ENCODE measurements at places on chromosomes 2 and 18.

- DNase-seq, result peak; percentile 79
Observed at GRCh38 chr2:46540496-46541331, 61.3 kb downstream of the TMEM247 start.

- DNase-seq, result peak; percentile 49
Observed at GRCh38 chr2:241507430-241508239, 749 bp downstream of the STK25 start.

DNA sequence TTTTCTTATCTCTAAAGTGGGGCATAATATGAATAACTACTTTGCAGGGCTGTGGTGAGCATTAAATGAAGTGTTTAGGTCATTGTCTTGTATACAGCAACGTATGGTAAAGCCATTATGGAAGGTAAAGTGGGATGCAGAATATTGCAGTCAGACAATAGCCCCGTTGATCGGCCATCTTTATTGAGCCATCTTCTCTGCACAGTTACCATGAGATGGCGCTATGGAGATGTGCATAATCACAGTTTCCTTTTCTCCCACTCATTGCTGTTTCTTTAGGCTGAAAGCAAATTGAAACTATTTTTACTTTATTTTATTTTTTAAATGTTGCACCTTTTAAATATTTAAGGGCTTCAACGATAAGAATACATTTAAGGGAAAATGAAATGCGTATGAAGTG is 108.9 kb downstream of the THSD7B start:
- peak; percentile 19 for DNase-seq

DNA sequence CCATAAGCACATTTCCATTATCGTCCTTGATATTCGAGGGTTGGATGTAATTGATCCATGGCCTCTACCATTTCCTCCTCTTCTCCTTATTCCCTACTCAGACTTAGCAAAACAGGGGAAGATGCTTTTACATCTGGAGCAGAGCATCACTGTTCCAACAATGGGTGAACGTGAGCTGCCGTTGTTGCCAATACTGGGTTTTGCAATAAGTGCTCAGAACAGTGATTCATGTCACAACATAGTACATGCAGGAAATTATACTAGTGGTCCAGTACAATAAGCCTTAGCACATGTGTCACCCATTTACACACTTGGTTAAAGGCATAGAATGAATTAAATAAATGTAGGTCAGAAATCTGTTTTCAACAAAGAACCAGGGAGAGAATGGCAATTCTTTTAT is 112.4 kb downstream of the DCC start:
- DNase-seq, result no peak

DNA sequence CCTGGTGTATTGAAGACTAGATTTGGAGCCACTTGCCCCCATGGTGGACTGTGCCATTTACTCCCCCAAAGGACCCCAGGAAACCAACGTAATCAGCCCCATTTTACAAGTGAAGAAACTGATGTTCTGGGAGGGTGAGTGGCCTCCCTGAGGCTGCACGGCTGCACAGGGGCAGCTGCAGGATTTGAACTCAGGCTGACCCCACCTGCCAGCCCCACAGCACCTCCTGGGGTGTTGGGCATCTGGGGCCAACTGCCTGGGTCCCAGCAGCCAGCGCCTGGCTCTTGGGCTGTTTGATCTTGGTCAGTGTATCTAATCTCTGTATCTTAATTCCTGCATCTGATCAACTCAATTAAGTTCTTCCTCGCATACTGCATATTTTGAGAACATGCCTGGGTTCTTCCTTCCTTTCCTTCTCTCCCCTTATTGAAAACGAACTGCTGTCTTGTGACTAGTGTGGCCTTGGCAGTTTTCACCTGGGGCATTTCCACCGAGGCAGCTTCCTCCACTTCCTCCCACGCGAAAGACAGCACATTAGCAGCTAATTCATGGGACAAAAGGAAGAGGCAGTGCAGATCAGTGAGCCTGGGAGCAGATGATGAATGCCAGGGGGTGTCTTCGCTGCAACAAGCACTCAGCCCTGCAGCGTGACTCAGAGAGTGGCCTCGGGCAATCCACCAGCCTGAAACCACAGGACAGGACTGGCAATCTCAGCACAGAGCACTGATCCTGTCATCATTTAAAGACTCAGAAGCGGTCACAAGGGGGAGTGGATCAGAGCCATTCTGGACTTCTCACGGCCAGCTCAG is 184.1 kb upstream of the RAB12 start:
- no peak for DNase-seq

GRCh38 chr18:4851301-4851976 is 345.6 kb downstream of the AKAIN1 start:
- DNase-seq, result no peak

GRCh38 chr2:172436889-172437288 is 9.5 kb downstream of the ITGA6 start:
- DNase-seq, result no peak

DNA sequence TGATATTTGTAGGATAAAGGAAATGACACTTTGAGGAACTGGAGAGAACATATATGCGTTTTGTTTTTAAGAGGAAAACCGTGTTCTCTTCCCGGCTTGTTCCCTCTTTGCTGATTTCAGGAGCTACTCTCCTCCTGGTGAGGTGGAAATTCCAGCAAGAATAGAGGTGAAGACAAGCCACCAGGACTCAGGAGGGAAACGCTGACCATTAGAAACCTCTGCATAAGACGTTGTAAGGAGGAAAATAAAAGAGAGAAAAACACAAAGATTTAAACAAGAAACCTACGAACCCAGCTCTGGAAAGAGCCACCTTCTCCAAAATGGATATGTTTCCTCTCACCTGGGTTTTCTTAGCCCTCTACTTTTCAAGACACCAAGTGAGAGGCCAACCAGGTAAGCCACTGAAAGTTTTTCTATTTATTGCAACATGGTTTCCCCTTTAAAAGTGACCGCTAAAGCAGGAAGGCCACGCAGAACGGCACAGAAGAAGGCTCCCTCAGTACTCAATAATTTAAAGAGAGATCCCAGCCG is 735 bp downstream of the NRP2 start:
- no peak for DNase-seq

DNA sequence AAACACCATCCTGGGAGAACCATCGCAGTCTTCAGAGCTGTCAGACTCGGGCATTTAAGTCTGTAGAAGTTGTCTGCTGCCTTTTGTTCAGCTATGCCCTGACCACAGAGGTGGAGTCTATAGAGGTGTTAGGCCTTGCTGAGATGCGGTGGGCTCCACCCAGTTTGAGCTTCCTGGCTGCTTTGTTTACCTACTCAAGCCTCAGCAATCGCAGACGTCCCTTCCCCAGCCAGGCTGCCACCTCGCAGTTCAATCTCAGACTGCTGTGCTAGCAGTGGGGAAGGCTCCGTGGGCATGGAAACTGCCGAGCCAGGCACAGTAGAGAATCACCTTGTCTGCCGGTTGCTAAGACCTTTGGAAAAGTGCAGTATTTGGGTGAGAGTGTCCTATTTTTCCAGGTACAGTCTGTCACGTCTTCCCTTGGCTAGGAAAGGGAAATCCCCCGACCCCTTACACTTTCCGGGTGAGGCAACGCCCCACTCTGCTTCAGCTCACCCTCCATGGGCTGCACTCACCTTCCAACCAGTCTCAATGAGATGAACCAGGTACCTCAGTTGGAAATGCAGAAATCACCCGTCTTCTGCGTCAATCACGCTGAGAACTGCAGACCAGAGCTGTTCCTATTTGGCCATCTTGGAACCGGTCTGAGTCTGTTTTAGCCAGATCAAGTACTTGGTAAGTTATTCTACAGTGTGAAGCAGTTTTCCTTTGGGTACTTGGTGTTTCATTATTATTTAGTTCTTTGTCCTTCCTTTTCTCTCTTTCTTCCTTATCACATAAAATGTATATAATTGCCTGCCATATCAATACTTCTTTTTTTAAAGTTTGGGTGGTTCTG is 71.5 kb downstream of the CDC42EP3 start:
- no peak for DNase-seq

GRCh38 chr2:149315461-149315860 is 14.9 kb upstream of the LYPD6 start:
- no peak for DNase-seq

GRCh38 chr18:79754831-79755351 is 42.8 kb upstream of the KCNG2 start:
- no peak for DNase-seq

GRCh38 chr2:80168801-80169200 is 135.8 kb downstream of the LRRTM1 start:
- DNase-seq, result no peak

DNA sequence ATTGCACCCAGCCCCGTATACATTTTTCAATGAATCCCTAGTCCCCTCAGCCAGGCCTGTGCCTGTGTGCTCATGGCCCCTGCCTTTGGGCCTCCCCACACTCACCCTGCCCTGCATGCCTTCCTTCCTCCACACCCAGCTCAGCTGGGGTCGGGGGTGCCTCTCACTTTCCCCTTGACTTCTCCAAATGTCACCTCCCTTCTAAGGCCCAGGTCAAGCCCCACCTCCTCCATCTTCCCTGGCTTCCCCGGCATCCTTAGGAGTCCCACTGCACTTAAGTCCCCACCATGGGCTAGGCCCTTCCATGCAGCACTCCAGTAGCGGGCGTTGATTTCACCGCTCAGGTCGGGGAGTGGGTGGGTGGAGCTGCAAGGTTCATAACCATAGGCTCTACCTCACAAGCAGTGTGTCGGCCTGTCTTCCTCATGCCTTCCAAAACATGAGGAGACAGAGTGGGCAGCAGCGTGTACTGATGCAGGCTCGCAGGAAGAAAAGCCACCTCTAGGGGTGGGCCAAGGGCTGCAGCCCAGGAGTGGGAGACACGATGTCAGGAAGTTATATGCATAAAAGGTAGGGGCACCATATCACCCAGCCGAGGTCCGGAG is 47.7 kb downstream of the DNMT3A start:
- no peak for DNase-seq

GRCh38 chr2:201996006-201996405 is 37.6 kb upstream of the FZD7 start:
- DNase-seq, result no peak

DNA sequence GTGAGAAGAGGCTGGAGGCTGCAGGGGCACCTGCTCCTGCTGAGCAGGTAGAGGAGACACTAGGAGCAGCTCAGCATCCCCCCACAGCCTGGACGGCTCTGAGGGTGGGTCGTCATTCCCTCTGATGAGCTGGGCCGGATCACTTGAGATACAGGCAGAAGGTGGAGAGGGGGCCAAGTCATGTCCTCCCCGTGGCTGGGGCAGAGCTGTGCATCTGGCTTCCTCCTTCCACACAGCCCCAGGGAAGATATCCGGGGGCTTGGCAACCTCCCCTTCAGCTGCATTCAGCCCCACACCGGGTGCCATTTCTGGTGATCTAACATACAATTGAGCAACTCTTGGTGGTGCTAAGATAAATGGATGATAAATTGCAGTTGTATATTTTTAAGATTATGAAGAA is 236.9 kb downstream of the LDLRAD4 start:
- no peak for DNase-seq

GRCh38 chr2:222780051-222780450 is 80.8 kb upstream of the ACSL3 start:
- DNase-seq, result peak; percentile 72

DNA sequence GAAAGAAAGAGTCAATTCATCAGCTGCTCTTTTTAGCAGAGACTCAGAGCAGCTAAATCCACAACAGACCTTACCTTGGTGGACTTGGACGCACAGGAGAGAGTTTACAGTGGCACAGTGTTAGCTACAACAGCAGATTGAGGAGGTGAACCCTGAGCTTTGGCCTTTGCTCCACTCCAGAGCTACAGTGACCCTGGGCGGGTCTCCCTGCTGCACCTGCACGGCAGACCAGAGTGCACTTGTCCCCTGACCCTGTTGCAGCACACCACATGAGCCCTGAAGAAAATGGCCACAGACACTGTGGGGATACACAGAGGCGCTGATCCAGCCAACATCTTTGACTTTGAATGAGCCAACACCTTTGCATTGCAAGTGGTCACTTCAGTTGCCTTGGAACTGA is 11.0 kb downstream of the SLC19A3 start:
- DNase-seq, result no peak

DNA sequence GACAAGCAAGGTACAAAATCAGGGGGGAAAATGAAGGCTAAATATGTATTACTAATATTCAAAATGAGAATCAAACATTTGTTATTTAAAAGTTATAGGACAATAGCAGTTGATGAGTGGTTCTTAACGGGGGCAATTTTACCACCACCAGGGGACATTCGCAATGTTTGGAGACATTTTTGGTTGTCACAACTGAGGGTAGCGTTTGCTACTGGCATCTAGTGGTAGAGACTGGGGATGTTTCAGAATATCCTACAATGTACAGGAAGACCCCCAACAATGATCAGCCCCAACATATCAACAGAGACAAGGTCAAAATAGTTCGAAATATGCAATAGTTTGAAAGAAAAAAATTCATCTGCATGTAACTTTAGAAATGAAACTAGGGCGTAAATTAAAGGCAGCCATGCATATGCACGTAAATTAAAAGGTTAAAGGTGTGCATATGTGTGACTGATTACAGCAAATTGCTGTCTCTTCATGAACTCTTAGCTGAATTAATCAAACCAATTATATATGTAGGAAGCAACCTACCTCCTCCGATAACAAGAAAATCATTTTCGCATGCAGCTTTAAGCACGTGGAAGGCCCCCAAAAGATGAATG is 61.2 kb upstream of the CUL3 start:
- DNase-seq, result peak; percentile 35

- peak; percentile 70 for DNase-seq
Observed at GRCh38 chr2:173568054-173568453, 213.4 kb downstream of the CDCA7 start.

GRCh38 chr2:241011751-241012510 is 13.5 kb downstream of the SNED1 start:
- DNase-seq, result no peak

DNA sequence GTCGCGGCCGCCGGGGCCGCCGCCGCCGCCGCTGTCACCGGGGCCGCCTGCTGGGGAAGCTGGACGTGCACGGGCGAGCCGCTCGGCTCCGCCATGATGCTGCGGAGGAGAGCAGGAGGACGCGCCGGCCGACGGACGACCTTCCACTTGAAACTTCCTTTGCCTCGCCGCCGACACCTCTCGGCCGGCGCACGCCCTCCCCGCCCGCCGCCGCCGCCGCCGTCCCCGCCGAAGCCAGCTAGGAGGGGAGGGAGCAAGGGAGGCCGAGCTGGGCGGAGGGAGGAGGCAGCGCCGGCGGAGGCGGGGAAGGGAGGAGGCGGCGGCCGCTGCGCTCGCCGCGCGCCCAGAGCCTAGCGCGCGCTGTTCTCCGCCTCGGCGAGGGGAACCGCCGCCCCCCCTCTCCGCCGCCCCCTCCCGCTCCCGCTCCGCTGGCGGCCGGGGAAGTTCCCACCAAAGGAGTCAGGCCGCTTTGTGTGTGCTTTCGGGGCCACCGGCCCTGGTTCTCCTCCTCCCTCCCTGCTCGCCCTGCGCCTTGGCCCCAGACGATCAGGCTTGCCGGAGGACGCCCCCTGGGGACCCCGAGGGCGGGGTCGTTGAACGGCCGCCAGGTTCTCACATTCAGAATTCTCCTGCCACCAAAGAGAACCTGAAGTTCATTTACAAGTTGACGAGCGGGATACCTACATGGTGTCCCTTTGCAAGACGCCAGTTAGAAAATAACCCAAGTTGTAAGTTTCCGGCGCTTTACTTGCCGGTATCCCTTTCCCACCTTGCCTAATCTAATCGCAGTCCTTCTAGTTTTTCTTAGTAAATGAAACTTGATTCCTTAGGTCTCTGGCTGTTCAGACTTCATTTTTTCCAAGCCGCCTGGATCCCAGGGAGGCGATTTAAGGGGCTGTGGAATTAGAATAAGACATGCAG is at the start of gene STK39:
Gene STK39, minus strand, starts transcription at position 255 of the 921 bp plus-strand sequence. Its CDS starts 160 bp downstream, at position 95.
- DNase-seq, result peak; percentile 93

GRCh38 chr2:128813352-128814034 is 494.8 kb upstream of the HS6ST1 start:
- DNase-seq, result no peak

GRCh38 chr2:113981404-113982134 is 91.7 kb downstream of the ACTR3 start:
- DNase-seq, result no peak
